ENCODE measurements at places on chromosomes 11 and 22.

DNA sequence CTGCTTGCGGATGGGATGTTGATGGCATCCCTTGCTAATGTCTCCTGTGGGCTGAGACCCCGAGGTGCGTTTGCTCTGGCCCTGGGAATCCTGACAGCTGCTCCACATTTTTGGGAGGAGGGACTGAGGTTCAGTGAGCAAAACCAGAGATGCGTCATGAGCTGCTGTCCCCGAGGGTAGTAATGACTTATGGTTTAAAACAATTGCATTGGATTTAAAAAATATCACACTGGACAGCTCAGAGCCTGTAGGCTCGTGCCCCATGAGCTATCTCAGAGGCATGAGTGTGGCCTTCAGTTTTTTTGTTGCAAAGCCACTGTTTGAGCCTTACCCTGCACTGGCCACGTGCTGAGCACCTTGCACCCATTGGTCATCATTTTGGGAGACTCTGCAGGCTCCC is 20.9 kb upstream of the PARVG start:
- DNase-seq, result peak; percentile 42

DNA sequence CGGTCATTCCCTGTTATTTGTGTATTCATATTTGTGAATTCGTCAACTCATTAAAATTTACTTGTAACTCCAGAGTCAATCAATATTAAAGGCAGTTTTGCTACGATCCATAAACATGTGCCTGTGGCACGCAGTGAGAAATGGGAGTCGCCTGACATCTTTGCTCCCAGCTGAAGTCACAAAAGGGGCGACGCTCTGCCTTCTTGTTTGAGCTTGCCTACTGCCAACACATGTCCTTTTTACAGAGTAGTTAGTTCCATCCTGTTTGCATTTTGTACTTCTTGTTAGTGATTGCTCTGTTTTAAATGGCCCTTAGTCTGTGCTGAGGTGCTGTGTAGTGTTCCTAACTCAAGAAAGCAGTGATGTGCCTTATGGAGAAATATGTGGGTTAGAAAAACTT is 305.3 kb downstream of the ETS1 start:
- no peak for DNase-seq

DNA sequence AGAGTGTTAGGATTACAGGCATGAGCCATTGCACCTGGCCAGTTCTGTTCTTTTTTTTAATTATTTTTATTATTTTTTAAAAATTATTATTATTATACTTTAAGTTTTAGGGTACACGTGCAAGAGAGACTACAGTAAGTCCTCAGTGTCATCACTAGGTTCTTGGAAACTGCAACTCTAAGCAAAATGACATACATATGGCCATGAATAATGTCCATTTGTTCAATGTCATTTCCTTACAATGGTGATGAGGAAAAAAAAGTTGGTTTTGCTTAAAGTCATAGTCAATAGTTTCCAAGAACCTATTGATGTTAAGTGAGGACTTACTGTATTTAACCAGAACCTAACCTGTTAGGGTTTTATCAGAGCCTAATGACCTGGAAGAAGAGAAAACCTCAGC is 29.4 kb upstream of the TOP3B start:
- DNase-seq, result no peak

- DNase-seq, result no peak
Measured at GRCh38 chr11:61425367-61426131, 4.2 kb downstream of the CPSF7 start.

- DNase-seq, result no peak
Measured at GRCh38 chr11:75330291-75330690, 21.2 kb downstream of the ARRB1 start.

DNA sequence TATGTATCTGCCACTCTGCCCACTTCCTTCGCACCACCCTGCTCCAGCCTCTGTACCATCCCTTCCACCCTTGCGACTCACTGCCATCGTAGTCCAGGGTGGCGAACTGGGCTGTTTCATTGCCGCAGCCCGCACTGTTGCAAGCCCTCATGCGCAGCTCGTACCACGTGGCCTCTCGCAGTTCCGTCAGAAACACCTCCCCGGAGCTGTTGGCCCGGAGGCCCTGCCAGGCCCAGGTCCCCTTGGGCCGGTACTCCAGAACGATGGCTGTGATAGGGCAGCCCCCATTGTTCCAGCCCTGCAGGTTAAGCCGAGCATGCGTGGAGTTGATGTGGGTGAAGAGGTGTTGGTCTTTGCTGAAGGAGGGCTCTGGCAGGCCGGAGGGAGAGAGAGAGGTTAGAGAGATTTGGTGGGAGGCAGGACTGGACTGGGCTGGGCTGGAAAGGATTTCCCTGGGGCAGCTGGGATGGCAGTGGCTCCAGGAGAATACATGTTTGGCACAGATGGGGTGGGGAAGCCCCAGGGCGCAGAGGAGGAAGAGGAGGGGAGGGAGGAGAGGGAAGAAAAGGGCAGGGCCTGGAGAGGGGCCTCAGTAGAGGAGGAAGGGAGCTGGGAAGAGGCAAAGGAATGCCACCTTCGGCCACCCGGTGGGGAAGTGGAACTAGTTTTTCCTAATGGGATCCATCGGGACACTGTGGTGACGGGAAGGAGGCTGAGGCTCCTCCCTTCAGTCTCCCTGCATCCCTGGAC is 109.6 kb downstream of the CEP164 start:
- DNase-seq, result no peak

DNA sequence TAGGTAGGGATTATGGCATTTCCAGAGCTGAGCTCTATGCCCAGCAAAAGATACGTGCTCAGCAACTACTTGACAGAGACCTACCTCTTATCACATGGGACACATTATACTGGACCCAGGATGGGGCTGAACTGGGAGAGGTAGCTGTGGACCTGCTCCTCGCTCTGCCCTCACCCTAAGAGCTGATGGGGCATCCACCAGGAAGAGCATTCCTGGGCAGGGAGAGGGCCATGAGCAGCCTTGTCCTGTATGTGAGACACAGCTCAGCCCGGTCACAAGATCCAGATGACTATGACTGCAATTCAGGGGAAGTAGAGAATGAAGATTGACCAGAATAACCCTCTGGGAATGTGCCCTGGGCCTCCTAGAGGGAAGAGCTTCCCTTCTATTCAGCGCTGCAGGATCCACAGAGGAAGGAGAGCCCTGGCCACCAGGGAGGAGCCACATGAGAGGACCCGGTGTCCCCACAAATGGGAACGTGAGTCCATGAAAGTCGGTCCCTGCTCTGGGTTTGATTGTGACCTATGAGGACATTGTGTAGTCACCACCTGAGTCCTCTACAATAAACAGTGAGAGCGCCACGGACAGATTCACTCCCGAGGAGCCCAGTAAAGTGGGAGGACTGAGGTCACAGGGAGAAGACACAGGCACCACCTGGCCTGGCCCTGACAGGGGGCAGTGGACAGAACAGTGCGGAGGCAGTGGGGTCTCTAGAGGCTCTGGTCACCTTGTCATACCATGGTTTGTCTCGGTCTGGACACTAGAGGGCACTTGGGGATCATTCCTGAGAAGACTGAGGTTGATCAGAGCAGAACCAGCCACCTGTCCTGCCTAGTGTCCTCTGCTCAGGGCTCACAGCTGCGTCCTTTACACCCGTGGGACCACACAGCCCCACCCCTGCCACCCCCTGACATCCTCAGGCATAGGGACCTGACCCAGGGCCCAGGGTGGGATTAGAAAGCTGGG is 99.5 kb downstream of the ZNF280B start:
- peak; percentile 16 for DNase-seq

- DNase-seq, result no peak
Measured at GRCh38 chr11:65764434-65764833, 16.3 kb downstream of the AP5B1 start.

Measured in fibroblast of the aortic adventitia (primary cell).